ENCODE measurements at places on chromosomes 16 and 17.

- DNase-seq, result peak; percentile 1
Measured at GRCh38 chr17:63082952-63083351, 116.9 kb downstream of the TANC2 start.

DNA sequence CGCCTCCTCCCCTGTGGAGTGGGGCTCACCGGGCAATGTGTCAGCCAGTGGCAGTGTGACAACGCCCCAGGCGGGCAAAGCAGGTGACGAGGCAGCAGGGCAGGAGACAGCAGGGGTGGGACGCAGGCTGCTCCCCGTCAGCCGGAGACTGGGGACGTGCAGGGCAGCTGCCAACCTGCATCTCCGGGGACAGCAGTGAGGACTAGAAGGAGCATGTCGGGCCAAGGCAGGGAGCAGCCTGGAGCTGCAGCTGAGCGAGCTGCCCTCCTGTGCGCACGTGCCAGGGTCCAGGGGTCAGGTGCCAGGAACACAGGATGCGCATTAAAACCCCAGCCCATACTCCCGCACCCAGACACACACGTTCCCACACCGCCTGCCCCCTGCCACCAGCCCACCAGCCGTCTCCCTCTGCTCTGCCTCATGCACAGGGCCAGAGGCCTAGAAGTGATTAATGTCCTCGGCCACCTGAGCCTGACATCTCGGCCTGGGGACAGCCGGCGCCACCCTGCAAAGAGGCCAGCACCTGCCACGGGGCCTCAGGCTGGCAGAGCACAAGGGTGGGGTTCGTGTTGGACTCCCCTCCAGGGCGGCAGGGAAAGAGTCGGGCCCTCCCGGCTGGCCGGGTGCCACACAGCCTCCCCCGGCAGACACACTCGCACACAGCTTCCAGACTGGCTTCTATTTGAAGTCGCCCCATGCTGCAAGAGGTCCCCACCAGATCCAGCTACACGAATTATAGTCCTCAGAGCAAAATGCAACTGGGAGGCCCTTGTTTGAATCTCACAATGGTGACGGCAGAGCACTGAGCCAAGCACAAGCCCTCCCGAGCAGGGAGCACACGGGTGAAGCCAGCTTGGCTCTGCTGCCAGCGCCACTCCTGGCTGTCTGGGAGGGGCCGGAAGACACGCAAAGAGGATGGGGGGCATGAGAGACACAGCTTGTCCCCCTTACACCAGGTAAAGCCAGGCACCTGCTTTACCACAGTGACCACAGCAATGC is 90.4 kb downstream of the RBFOX3 start:
- no peak for DNase-seq

- no peak for DNase-seq
Measured at GRCh38 chr17:29802246-29802645, 127.8 kb downstream of the SSH2 start.

DNA sequence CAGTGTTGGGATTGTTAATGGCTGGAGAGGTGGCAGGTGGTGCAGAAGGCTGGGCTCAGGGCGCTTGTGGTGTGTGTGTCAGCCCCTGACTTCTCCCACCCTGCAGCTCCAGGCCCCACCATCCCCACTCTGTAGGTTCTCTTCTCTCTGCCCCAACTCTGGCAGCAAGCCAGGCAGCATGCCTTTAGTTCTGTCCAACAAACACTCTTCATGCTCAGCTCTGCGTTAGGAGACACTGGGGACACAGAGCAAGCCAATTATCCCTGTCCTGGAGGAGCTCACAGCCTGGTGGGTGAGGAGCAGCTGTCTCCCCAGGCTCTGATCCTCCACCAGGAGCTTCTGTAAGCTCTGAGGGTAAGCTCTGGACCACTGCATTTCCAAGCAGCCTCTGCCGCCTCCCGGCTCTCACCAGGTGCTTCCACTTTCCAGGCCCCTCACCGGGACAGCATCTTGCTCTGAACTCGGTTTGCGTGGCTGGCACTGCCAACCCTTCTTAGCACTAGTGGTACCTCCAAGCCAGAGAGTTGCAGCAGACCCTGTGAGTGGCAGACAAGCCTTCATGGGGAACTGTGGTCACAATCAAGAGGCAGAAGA is 34.3 kb upstream of the WSCD1 start:
- DNase-seq, result no peak

DNA sequence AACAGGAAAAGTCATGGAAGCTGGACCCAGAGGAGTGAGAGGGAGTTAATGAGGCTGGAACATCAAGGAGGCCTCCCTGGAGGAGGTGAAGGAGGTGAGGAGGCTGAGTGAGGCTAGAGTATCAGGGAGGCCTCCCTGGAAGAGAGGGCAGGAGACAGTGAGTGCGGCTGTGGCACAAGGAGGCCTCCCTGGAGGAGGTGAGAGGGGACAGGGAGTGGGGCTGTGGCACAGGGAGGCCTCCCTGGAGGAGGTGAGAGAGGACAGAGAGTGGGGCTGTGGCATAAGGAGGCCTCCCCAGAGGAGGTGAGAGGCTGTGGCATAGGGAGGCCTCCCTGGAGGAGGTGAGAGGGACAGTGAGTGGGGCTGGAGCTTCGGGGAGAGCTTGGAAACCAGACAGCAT is 5.5 kb downstream of the CAMKK1 start:
- no peak for DNase-seq

- DNase-seq, result no peak
Measured at GRCh38 chr16:22225060-22225459, 19.0 kb downstream of the EEF2K start.

GRCh38 chr16:66133643-66134338 is 232.7 kb upstream of the CDH5 start:
- no peak for DNase-seq

GRCh38 chr16:84062734-84063640 is 20.4 kb upstream of the SLC38A8 start:
- DNase-seq, result peak; percentile 38

DNA sequence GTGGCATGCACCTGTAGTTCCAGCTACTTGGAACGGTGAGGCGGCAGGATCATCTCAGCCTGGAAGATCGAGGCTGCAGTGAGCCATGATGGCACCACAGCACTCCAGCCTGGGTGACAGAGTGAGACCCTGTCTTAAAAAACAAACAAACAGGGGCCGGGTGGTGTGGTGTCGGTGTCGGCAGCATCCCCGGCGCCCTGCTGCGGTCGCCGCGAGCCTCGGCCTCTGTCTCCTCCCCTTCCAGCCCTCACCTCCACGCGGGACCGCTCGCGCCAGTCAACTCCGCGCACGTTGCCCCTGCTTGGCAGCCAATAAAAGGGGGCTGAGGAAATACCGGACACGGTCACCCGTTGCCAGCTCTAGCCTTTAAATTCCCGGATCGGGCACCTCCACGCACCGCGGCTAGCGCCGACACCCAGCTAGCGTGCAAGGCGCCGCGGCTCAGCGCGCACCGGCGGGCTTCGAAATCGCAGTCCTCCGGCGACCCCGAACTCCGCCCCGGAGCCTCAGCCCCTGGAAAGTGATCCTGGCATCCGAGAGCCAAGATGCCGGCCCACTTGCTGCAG is 204.7 kb downstream of the CDRT15L2 start:
- no peak for DNase-seq

DNA sequence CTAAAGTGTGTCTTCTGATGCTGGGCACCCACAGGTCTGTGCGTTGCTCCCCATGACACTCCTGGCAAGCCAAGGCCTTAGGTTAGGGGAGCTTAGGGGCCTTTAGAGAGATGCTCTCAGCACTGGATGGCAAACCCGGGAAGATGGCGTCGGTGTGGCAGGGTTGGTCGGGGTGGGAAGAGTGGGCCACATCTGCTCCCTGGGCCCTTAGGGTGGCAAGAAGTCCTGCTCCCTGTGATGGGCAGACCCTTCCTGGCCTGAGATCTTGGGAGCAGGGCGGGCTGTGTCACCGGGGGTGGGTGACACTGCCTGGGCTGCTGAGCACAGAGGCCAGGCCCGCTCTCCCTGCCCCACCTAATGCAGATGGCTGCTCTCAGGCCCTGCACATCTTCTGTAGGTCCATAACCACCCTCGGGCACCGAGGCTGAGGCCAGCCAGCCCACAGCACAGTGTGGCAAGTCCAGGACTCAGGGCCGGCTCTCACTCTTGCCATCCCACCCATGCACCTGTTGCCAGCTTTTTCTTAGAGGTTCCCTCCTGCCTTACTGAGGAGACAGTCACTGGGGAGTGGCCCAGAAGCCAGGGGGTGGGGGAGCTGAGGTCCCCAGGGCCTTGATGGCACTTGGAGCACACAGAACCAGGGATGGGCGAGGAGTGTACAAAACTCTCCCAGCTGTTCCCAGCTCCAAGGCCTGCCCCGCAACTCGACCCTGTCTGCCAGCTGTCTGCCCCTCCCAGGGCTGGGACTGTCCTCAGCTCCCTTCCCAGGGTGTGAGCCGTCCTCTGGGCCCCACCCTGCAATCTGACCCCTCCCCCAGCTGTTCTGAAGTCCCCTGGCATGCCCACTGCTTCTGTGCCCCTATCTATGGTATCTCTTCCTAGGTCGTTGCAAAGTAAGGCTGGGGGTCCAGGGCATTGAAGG is 4.4 kb upstream of the MTSS2 start:
- DNase-seq, result no peak

DNA sequence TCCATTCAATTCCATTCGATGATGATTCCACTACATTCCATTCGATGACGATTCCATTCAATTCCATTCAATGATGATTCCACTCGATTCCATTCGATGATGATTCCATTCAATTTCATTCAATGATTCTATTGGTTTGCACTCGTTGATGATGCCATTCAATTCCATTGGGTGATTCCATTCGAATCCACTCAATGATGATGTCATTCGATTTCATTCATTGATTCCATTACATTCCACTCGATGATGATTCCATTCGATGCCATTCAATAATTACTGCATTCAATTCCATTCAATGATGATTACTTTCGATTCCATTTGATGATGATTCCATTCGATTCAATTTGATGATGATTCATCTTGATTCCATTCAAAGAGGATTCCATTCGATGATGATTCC is 1299.4 kb downstream of the TP53TG3F start:
- no peak for DNase-seq

- DNase-seq, result no peak
Measured at GRCh38 chr17:14760212-14760611, 459.3 kb downstream of the HS3ST3B1 start.

- DNase-seq, result no peak
Measured at GRCh38 chr16:22813223-22813947, 577 bp upstream of the HS3ST2 start.

DNA sequence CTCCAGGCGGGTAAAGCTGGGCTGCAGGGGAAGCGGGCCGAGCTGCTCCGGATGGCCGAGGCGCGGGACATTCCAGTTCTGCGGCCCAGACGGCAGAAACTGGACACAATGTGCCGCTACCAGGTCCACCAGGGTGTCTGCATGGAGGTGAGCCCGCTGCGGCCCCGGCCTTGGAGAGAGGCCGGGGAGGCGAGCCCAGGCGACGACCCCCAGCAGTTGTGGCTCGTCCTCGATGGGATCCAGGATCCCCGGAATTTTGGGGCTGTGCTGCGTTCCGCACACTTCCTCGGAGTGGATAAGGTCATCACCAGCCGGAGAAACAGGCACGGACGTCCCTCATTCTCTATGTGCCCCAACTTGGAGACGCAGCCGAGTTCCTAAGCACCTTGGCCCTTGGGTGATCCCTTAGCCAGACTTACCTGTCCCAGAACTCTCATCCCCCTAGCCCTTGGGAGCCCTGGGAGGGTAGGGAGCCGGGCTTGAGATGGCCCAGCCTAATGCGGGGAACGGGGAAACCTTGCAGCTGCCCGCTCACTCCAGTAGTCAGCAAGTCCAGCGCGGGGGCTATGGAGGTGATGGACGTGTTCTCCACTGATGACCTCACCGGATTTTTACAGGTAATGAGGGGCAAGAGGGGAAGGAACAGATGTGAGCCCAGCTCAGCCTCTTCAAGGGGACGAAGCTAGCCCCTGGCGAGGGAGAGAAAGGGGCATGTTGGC is 806 bp downstream of the MRM1 start:
- no peak for DNase-seq

DNA sequence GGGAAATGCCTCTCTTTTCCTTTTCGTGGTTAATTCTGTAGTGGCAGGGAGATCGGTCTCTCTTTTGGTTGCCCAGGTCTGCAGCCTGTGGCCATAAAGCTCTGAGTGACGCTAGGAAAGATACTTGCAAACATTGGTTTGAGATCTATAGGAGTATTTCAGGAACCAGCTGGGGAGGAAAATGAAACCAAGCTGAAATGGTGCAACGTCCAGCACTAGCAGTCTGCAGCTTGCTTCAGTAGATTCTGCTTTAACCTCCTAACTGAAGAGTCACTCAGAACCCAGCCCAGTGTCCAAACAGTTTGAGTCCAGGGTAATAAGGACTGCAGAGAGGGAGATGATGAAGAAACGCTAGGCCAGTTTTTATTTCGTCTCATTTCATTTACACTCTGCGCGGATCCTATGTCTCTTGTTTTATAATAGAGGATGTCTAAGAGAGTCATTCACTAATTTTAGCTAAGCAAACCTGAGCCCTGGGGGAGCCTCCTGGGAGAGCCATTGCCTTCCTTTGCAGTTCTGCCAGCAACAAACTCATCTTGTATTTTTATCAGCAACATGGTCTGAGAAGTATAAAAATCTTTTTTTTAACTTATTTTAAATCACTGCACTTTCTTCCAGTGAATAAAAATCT is 12.0 kb downstream of the SP2 start:
- no peak for DNase-seq

GRCh38 chr16:65838001-65838400 is 528.5 kb upstream of the CDH5 start:
- no peak for DNase-seq

GRCh38 chr16:55976815-55977214 is 101.6 kb upstream of the CES5A start:
- no peak for DNase-seq

DNA sequence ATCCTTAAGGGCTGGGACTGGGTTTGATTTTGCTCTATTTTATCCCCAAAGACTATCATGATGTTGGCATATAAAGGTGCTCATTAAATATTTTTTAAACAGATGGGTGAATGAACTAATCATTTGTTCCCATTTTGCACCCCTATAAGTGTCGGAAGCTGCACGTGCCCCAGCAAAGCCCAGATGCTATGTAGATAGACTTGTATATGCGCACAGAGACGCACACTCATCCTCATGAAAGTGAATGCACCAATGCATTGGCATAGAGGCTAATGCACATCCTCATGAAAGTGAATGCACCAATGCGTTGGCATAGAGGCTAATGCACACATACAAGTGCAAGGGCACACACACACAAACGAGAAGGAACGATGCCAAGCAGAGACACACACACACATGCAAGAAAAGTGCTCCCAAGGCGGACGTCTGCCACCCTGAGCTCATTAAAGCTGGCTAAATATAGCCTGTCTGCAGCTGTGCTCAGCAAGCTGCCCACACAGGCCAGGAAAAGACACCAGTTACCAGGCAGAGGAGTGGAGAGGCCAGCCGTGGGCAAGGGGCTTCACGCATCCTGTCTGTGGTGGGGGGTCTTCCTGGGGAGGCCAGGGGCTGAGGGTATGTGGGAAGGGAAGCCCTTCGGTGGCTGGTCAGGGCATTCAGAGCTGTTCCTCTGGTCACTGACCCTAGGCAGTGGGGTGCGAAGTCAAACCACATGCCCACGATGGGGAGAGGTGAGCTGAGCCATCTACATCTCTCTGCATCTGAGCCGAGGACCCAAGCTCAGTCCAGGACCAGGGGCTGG is 52.6 kb downstream of the PIMREG start:
- no peak for DNase-seq
